Activated gamma-delta T cell (primary cell): ENCODE measurements at places on chromosomes 12 and 14.

DNA sequence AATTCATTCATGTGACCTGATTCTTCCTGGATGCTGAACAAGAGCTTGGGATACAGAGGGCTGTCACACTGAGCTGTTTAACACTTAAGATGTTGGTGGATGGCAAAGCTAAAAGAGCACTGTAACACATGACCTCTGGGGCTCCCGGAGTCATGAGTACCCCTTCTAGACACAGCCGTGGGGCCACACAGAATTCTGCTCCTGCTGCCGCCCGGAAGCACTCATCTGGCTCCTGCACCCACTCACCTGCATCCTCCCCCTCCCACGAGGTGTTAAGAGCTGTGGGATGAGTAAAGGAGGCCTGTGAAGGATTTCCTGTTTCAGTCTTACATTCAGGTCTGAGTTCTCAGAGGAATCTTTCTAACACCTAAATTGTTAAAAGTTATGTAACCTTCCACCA, 78.0 kb upstream of the SSTR1 start:
- DNase-seq, result no peak

DNA sequence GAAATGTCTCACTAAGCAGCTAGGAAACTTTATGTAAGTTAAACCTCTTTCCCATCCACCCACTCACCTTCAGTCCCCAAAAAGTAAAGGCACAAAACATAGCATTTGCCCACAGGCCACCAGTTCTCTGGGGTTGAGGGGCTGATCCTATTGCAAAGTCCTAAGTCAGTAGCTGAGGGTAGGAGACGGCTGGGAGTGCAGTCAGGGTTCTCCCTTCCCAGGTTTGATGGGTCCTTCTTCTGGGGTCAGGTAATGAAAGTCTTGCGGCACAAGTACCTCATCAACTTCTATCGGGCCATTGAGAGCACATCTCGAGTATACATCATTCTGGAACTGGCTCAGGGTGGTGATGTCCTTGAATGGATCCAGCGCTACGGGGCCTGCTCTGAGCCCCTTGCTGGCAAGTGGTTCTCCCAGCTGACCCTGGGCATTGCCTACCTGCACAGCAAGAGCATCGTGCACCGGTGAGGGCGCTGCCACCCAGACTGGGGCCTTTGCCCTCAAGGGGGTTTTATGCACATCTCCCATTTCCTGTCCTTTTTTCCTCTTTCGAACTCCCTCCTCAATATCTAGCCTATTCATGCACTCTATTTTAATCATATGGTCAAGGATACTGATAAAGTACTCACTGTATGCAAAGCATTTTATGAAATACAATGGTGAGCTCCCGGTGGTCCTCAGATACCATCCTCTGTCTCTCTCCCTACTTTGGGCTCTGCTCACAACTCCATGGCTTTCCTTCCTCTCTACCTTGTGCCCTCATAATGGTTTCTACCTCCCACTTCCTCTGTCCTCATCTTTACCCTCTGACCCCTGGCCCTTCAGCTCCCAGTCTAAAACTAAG, 986 bp downstream of the TSSK4 start:
- DNase-seq, result no peak

DNA sequence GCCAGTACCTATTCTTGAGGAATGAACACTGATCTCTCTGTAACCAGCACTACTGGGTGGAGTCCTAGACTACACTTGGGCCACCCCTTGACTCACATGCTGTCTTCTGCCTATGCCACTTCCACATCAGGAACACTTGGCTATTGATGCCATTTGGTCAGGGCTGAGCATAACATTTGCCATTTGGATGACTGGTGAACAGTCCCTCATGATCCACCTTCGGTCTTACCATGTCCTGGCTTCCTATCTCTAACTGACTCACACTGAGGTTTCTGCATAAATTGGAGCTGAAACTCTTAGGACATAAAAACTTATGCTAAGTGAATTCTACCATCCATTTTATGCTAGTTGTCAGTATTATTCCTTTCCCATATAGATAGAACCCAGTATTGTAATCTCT, 91.7 kb upstream of the PELI2 start:
- no peak for DNase-seq

GRCh38 chr12:41365653-41366171, 177.6 kb downstream of the PDZRN4 start:
- no peak for DNase-seq

- no peak for DNase-seq
Measured at GRCh38 chr14:80762641-80763228, 178.8 kb downstream of the CEP128 start.

GRCh38 chr14:69948351-69948750, 69.1 kb downstream of the SMOC1 start:
- no peak for DNase-seq

GRCh38 chr12:49251357-49251756, 13.5 kb upstream of the TUBA1C start:
- no peak for DNase-seq

- DNase-seq, result no peak
Measured at GRCh38 chr14:31283578-31284252, 76.1 kb upstream of the HECTD1 start.

GRCh38 chr12:23564451-23565152, 384.9 kb downstream of the SOX5 start:
- DNase-seq, result no peak

DNA sequence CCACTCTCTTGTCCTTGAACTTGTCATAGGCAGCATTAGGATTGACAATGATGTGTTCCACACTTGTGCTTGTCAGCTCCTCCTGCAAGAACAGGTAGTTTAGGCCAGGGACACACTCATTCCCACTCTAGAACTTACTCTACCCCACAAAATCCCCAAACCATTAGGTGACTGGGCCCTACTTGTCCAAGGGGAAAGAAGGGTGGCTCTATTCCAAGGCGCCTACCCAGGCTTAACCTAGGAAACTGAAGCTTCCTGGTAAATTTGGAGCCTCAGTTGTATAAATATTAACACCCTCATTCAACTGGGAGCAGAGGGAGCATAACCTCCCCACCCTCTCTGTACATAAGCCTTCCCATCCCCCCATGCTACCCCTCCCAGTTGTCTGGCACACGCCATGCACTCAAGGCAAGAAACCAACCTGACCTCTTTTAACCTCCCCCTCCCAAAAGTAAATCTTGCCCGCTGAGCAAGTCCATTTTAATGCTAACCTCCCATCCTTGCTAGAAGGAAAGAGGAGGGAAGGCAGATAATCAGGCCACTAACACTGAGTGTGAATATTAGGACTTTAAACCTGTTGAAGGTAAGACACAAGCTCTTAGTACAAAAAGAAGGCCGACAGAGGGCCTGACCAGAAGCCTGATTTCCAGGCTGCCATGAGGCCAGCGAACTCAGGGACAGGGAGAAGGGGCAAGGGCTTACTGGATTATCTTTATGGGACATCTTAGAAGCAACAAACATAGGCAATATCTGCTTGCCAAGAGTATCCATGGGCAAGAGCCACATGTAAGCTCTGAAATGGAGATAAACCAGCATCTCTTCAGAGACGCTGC, 11.0 kb downstream of the DCTN2 start:
- no peak for DNase-seq

GRCh38 chr14:101121508-101122139, 218.1 kb upstream of the RTL1 start:
- no peak for DNase-seq

GRCh38 chr12:94815958-94816357, 165.6 kb upstream of the TMCC3 start:
- DNase-seq, result no peak

GRCh38 chr14:67485501-67486095, 2.9 kb downstream of the TMEM229B start:
- no peak for DNase-seq

DNA sequence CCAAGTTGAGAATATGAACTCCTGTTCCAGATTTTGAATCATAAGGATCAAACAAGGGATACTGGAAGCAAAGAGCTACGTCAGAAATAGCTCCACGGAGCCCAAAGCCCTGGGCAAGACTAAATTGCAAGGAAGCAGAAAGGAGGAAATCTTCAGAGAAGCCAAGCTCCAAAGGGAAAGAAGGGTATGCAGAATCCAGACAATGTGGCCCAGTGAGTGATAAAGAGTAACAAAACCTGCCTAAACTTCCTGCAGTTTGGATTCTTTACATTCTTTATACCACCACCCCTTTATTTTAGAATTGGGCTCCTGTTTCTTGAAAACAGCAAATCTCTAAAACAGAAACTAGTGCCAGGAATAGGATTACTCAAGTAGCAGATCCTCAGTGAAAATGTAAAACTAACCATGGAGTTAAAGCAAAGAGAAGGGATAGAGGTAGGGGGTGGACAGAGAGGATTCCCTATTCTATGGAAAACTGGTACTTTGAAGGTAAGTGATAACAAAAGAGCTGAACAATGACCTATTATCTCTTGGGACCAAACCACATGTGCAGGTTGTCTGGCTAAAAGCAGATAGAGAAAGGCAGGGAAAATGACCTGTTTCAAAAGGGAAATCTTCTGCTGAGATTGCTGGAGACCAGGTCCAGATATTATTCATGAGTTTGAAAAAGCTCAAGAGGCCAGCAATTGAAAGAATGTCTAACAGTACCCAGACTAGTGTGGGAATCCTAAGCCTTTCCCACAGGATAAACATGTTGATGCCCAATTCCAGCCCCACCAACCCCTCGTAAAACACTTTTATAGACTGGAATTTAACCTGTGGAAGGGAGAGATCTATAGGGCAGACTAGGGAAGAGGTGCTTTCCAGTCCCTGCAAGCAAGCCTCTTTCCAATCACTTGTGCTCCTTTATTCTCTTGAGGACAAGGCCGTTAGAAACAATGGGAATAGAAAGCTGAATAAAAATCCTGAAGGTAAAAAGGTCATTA, 24.5 kb downstream of the MBIP start:
- no peak for DNase-seq

GRCh38 chr12:92764831-92765230, 62.0 kb downstream of the PLEKHG7 start:
- DNase-seq, result no peak

DNA sequence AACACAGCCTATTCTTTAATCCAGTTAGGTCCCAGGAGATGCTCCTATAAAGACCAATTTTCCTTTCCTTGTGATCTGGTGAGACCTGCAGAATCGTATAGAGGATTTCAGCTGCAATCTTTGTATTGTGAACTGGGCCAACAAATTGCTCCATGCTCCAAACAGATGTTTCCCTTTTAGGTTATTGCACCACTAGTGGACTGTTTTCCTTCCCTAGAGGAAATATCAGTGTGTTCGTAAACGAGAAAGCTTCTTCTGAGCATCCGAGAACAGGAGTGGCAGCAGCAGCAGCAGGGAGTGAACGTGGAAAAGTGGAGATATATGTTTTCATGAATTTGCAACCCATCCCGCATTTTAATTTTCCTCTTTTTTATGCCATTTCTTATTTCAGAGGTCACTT, 344.1 kb upstream of the PDE3A start:
- no peak for DNase-seq

DNA sequence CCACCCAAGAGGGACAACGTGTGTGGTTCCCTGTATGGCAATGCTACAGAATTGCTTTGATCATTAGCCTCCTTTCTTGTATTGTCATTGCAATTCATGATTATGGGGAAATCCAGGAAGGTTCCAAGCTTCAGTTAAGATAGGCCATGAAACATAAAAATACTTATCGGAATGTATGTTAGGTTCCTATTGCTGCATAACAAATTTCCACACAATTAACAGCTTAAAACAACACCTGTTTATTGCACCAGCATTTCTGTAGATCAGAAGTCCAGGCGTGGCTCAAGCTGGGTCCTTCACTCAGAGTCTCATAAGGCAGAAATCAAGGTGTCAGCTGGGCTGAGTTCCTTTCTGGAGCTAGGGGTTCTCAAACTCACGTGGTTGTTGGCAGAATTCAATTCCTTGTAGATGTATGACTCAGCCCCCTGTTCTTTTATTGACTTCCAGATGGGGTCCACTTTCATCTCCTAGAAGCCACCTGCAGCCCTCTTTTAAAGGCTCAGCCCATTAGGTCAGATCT, 365.6 kb upstream of the TMPO start:
- DNase-seq, result no peak

- no peak for DNase-seq
Measured at GRCh38 chr14:95409477-95410272, 90.0 kb upstream of the CLMN start.

GRCh38 chr12:68779280-68779679, 28.7 kb upstream of the MDM2 start:
- no peak for DNase-seq

DNA sequence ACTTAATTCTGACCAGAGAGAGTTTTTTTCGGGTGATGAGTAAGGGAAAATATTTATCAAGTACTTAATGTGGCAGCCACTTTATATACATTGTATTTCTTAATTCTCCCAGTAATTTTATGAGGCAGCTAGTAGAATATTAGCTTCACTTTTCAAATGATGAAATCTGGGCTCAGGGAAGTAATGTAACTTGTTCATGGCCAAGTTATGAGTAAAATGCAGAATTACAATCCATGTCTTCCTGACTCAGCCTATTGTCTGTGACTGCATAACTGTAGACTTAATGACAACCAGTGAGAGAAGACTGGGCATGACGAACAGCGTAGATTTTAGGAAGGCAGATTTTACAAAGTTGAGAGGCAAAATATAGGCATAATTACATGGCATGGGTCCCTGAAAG, 106.7 kb upstream of the MIS18BP1 start:
- no peak for DNase-seq

DNA sequence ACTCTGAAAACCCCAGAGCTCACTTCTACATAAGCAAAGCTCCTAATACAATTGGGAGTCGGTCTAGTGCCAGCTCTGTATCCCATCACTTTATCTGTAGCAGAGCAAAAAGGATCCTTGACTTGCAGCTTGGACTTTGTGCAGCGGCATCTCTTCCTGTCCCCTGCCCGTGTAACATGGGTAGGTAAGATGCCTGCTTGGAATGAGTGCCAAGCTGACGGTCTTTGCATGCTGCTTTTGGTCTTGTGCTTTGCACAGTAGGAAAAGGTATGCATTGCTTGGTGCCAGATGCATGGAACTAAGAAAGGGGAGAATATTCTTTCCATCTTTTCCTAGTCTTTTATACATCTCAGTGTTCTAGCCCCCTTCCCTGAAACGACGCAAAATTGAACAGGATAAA, 6.9 kb upstream of the PLEKHH1 start:
- no peak for DNase-seq

DNA sequence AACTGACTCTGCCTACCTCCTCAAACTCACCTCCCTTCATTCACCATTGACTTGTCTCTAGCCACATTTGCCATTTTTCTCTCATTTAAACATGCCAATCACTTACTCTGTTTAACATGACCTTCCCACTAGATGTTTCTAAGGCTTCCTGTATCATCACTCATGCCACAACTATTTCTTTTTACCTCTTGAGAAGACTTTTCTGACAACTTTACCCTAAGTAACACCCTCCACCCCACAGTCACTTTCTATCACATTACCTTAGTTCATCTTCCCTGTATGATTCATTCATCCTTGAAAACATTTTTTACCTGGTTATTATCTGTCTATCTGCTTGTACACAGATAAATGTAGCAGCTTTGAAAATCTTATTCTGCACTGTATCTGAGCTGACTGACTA, 19.4 kb downstream of the PLCZ1 start:
- no peak for DNase-seq

DNA sequence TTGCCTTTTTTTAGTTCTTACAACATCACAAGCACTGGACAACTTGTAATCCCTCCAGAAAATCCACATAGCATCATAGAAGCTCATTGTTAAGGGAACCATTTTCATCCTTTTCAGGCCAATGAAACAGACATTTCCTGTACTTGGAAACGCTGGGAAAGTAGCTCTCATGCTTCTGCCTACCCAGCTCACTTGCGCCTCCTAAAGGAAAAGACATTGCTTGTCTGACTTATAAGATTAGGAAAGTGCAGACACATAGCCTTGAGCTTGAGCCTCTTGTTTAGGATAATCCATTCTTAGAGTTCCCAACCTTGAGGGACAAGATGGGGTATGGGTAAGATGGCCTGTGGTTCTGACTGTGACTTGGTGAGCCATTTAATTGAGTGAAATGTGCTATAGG, 589.5 kb downstream of the NOVA1 start:
- DNase-seq, result no peak

- DNase-seq, result peak; percentile 36
Measured at GRCh38 chr14:67515386-67516079, 17.6 kb upstream of the PLEKHH1 start.
